ENCODE measurements at places on chromosomes 3 and 15.
A peak's percentile ranks its signal among the peaks of the same experiment; 100 is the strongest.

DNA sequence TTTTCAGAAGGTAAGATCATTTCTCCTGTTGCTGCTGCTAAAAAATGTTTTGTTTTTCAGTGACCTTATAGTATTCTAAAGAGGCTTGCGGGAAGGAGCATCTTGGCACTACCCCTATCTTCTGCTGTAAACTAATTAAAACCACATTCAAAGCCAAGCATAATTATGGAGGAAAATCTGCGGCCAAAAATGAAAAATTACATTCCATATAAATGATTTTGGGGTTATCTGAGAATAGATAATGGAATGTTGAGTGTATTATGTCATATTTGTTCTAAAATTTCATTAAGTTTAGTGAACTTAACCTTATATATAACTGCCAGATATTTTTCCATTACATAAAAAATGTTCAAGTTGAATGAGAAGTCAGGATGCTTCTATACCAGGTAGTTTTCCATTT, 170.4 kb upstream of the TMC3 start:
- no peak for DNase-seq

DNA sequence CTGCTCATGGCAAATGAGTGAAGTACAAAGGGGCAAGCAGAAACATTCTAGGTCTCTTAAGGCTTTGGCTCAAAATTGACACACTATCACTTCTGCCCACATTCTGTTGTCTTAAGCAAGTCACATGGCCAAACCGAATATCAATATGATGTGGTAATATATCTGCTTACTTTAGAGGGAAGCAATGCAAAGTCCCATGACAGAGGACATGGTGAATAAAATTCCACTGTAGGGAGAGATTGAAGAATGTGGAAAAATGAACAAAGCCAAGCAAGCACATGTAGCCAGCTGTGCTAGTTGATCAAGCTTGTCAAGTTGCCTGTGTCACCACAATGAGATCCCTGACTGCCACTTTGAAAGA, 11.2 kb upstream of the TBC1D5 start:
- no peak for DNase-seq

- DNase-seq: no peak
Observed at GRCh38 chr3:177889161-177889560, 647.1 kb upstream of the KCNMB2 start.

DNA sequence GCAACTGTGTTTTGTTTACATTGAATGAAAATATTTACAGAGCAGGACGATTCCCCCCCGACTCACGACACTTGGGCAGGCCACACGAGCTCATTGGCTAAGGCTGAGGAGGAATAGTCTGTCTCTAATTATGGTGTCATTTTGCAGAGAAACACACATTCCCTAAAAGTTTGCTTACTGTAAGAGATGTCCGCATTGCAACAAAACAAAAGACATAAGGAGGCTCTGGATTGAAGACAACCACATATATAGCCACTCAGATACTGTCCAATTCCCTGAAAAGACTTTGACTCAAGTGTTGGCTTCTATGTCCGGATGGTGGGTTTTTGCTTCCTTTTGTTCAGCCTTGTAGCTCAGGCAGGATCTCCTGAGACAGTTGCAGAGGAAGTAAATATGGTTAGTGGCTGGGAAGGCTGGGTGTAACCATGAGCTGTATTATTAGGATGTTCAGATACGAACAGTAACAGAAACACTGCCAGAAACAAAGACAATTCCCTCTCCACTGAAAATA, 170.4 kb downstream of the KLHL25 start:
- DNase-seq: no peak

- peak; percentile 22 for DNase-seq
Observed at GRCh38 chr15:55289011-55289745, 435 bp downstream of the RAB27A start.

- no peak for DNase-seq
Observed at GRCh38 chr15:57600197-57600596, 8.5 kb downstream of the MYZAP start.

- no peak for DNase-seq
Observed at GRCh38 chr3:185912929-185913901, 24.6 kb downstream of the TRA2B start.

- DNase-seq: no peak
Observed at GRCh38 chr15:52329987-52330386, 34.4 kb upstream of the MYO5C start.

DNA sequence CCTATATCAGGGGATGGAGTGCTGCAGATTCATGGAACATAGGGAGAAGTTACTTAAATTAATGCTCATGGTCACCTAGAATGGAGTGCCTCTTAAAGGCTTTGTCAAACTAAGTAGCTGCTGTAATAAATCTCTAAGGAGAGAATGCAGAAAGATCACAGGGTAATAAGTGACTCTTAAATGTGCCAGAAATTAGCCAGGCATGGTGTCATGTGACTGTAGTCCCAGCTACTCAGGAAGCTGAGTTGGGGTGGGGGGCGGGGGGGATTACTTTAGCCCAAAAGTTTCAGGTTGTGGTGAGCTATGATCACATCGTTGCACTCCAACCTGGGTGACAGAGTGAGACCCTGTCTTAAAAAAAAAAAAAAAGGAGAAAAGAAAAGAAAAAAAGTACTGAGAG, 90.9 kb upstream of the ASB14 start:
- no peak for DNase-seq

DNA sequence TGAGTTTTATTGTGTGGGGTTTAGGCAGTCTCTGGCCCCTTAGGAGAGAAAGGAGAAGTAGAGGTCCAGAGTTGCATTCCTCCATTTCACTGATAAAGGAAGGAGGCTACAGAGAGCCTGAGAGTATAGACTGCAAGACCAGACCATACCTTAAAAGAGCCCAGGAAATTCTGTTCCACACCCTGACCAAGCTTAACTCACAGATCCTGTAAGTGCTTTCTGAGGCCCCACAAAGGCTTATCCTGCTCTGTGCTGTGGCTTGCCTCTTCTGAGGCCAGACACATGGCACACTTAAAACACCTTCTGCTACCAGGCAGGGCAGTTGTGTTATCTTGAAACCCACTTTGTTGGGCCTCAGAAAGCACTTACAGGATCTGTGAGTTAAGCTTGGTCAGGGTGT, 39.2 kb upstream of the LEKR1 start:
- no peak for DNase-seq

GRCh38 chr3:159455741-159456181, 532.9 kb upstream of the IL12A start:
- DNase-seq: no peak

GRCh38 chr15:89198934-89199333, 22.4 kb downstream of the RLBP1 start:
- no peak for DNase-seq

- DNase-seq: no peak
Observed at GRCh38 chr3:23244324-23245041, 41.4 kb downstream of the UBE2E2 start.

GRCh38 chr15:67096546-67097294, 31.3 kb downstream of the SMAD3 start:
- no peak for DNase-seq
